Activated T-helper 1 cell treated with anti-CD3 and anti-CD28 coated beads, Interleukin-2, amount 50 U/mL, for 16 hours (primary cell): ENCODE measurements at places on chromosomes 12 and 14.

- no peak for DNase-seq
These were observed 2.6 kb downstream of the MAP3K12 start for GRCh38 chr12:53496752-53497032.

DNA sequence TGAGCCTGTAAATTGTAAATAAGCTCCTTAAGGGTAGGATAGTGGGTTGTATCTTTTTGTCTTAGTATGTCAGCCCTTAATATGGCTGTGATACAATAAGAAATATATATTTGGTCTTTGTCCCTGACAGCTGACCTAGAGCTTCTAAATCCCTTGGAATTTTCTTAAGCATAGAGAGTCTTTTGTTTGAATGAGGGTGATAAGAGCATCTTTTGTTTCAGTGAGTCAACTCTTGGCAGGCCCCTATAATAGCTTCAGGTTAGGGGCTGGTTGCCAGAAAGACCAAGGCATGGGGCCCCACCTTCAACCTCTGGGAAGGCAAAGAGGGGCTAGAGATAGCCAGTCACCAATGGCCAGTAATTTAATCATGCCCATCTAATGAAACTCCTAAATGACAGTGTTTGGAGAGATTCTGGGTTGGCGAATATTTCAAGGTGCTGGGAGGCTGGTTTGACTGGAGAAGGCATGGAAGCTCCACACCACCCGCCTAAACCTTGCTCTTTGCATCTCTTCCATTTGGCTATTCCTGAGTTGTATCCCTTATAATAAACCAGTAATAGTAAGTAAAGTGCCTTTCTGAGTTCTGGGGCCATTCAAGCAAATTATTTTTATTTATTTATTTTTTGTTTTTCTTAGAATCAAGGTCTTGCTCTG is 10.5 kb downstream of the PALS1 start:
- no peak for DNase-seq

- DNase-seq, result no peak
These were observed 43.8 kb downstream of the CCNK start for GRCh38 chr14:99524804-99525698.

DNA sequence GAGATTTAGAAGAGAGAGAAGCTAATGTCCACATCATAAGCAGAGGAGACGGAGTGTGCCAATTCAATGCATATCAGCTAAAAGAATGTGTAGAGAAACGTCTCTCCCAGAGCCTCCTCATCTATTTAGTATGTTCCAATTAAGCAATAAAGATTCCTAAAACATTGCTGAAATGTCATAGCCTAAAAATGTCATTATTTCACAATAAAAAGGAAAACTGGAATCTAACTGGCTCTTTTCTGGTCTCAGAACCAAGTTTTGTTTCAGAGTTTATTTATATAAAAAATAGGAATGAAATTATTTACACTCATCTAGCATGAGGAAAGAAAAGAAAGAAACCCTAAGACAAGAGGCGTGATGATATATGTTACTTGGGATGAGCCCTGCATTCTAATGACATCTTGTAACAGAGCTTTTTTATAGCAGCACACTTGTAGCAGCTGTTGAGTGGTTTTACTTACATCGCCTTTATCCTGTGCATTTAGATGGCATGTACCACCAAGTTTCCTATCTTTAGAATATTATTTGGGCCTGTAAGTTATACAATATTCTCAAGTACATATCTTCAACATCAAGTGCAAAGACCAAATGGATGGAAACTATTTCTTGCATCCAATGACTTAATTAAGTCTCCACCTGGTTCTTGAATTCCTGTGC is 266.3 kb upstream of the PRKD1 start:
- no peak for DNase-seq

DNA sequence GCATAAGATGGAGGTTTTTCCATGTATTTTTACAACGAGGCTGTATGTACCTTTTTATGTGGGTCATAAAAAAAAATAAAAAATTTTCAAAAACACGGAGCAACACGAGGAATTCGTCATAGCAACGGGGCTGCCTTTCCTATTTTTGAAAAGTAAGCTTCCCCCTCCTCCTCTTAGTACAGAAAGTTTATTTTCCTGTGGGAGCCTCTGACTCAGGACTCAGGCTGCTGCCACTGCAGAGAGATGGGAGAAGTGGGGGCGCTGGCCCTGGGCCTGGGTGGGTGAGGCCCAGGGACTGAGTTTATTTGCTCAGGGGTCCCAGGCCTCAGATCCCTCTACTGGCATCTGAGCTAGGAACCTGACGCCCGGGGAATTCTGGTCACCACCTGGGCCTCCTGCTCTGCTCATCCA is 10.2 kb upstream of the CMKLR1 start:
- DNase-seq, result no peak

- no peak for DNase-seq
These were observed 331.9 kb downstream of the BTG1 start for GRCh38 chr12:91813701-91814100.

GRCh38 chr14:71165121-71166031 is 258.1 kb downstream of the PCNX1 start:
- DNase-seq, result no peak

GRCh38 chr12:53287741-53288216 is 7.6 kb upstream of the PFDN5 start:
- peak; percentile 54 for DNase-seq

DNA sequence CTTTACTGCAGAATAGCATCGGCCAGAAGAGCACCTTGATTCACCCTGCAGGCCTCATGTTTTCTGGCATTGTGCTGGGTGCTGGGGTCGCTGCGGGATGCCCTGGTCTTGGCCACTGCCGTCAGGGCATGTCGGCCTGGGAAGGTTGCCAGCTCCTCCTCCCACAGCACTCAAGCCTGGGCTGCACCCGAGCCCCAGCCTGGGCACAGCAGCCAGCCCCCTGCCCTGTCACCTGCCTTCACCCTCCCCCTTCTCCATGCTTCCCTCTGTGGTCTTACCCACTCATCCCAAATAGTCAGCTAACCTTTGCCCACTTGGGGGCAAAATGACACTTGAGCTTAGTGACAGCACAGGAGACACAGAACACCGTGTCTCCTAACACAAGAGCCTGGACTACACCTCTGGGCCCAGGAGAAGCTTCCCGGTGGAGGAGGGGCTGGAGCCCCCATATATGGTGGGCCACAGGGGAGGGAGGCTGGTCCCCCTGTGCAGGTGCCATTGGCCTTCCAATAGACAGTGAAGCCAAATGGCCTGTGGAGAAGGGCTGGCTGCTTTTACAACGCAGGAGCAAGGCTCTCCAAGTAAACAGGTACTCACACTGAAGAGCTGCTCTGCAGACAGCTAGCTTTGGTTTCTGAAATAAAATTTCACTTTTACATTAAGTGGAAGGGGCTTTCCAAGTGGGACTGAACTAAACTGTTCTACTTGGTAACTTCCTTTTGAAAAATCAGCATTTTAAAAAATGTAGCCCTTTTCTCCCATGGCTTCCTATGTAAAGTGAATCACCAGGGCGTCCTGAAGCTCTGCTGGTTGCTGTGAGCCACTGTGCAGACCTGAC is 51.2 kb upstream of the AMN start:
- no peak for DNase-seq

DNA sequence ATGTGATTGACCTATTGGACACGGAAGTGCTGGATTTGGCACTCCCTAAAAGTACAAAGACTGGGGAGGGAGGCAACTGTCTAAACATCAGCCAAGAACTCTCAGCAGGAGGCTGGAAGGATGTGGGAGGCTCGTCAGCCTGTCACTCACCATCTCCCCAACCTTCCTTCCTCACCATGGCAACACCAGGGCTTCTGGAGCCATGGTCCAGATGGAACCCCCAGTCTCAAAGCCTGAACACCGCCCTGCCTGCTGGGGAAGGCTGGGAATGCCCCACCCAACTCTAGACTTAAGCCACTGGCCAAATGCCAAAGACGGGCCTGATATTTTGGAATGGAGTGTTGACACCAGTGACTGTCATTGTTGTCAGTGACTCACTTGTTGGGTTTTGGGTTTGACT is 55.3 kb downstream of the GALNT16 start:
- DNase-seq, result no peak

DNA sequence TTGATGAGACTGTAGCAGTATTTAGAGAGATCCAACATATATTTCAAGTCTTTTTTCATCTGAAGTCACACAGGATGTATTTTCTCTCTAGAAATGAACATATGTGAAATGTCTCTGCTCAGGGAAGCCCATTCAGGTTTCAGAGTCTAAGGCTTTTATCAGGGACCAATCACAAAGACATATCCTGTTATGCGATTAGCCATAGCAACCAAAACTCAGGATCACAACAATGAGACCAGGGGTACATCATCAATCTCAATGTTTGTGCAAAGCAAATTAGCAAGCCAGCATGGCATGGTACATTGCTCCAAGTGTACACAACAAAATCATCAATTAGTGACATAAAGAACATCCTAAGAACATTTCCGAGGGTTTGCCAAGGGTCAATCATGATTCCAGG is 99.2 kb upstream of the AMN1 start:
- no peak for DNase-seq

- no peak for DNase-seq
These were observed 192.3 kb downstream of the DPF3 start for GRCh38 chr14:72701605-72702004.

- DNase-seq, result no peak
These were observed 89.2 kb downstream of the ARF6 start for GRCh38 chr14:49982082-49982481.

DNA sequence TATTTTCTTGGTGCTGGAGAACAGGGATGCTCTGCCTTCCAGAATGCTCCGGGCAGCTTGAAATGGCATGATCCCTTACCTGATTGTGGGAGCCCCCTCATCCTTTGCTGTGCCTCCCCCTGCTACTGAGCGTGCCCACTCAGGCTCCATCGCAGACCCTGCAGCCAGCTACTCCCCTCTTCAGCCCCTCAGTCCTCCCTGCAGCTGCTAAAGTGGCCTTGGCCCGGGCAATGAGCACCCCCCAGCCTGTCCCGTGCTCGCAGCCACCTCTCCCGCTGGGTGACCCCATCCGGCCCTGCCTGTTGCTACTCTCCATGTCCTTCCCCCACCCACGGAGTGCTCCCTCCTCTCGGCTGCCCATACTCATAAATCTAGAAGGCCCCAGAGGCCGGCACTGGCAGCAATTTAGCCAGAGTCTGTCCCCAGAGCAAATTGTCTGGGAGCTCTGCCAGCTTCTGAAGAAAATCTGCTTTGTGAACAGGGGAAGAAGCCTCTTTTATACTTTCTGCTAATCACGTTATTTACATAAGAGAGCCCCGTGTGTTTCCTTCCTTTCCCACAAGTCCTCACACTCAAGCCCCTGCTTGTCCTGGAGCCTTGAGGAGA is 143.7 kb upstream of the FRMD6 start:
- DNase-seq, result no peak

GRCh38 chr14:37566811-37567371 is 28.2 kb downstream of the FOXA1 start:
- DNase-seq, result no peak

DNA sequence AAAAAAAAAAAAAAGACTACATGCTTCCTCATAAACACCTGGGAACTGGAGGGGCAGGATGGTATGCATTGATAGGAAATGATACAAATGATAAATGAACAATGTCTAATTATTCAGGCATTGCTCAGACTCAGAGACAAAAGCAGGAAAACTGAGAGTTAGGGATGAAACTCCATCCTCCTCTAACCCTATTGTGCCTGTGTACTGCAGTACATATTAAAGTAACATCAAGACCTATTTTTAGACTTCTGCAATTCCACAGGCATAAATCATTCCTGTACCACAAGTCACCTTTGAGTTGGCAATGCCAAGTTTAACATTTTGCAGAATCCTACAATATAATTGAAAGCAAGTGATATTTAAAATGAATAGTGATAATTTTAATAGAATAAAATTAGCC is 156.5 kb upstream of the USP15 start:
- DNase-seq, result no peak

DNA sequence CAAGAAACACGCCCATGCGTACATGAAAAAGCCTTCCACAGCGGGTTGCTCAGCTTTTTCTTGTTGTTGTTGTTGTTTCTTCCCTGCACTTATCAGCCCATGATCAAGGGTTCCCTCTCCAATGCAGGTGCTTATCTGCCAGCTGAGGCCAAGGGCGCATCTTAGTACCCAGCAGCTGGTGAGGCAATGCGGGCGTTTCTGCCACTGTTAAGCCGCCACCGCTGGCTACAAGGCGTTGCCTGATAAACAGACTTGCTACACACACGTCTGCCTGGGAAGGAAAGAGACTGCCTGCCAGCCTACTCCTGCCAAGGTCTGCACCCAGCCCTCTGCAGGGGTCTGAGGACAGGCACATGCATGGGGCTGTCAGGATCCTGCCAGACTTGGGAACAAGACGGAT is 345.9 kb downstream of the BCL11B start:
- DNase-seq, result peak; percentile 22

GRCh38 chr12:39958377-39958776 is 147.5 kb downstream of the SLC2A13 start:
- DNase-seq, result no peak

DNA sequence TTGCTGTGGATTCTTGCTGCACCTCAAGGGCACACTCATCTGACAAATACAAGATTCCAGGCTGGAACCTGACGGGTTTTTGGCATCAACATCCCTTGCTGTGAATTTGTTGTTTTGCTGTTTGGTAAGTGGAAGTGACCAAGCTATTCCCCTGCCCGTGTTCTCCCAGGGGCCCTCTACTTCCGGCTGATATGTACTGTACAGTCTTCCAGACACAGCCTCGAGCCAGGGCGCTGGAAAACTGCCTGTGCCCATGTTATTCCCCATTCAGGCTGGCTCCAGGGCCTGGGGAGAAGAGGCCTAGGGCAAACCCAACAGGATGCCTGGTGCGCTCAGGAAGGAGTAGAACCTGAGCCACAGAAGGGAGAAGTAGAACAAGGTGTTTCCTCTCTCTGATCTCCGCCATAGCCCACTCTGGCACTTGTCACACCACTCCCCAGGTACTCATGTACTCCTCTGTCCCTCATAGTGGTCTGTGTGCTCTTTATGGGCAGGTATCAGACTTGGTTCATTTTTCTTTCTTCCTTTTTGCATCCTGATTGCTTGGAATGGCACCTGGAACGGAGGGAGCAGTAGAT is 67.8 kb upstream of the LTA4H start:
- DNase-seq, result no peak

DNA sequence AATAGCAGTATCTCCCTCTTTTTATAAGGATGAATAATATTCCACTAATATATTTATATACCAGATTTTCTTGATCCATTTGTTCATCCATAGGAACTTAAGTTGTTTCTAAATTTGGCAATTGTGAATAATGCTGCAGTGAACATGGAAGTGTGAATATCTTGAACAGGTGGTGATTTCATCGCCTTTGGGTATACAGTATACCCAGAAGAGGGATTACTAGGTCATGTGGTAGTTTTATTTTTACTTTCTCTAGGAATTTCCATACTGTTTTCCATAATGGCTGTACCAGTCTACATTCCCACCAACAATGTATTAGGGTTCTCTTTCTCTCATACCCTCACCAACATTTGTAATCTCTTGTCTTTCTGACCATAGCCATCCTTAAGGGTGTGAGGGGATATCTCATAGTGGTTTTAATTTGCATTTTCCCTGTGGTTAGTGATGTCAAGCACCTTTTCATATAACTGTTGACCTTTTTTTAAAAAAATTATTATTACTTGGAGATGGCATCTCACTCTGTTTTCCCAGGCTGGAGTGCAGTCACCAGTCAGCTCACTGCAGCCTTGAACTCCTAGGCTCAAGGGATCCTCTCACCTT is 20.5 kb downstream of the PPHLN1 start:
- no peak for DNase-seq

GRCh38 chr12:92421042-92421441 is 275.4 kb upstream of the BTG1 start:
- DNase-seq, result no peak

- no peak for DNase-seq
These were observed 80.0 kb upstream of the PTPRQ start for GRCh38 chr12:80364056-80364455.
